ENCODE measurements at places on chromosomes 3 and 15. TPM values are rescaled to one million over a fixed set of nuclear protein-coding genes. Genes with fewer than 3 reads are reported as not detected.

DNA sequence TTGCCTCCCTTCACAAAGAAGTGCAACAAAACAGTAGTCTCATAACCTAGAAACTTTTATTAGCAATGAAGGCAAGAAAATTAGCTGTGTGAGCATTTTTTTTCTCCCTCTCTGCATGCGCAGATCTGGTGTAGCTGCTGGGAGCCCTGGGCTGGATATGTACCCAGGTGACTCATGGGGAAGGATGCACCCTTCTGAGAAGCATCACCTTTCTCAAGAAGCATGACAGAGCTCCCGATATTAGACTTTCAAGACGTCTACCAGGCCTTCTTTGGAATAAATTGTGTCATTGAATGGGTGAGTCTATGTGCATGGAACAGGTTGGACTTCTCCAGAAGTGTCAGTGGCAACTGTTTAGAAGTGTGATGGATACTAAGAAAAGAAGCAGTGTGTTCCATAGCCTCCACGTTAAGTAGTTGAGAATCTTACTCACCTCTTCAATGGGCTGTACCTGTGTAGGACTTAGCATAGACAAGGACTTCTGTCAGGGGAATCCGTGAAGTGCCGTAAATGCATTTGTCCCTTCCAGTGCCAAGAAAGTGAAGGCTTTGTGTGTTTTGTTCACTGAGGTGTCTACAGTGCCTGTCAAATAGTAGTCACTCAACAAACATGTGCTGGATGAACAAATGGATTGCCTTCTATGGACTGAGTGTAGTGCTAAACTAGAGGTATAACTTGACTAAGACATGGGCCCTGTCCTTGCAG lies 47.7 kb upstream of the RASGRP1 start:
- no peak for DNase-seq

ELL3 gene
- 2.1 TPM for polyA plus RNA-seq

GRCh38 chr3:22170370-22170769 lies 419.4 kb upstream of the ZNF385D start:
- no peak for DNase-seq

MST1 gene
- polyA plus RNA-seq = 83.0 TPM

DNA sequence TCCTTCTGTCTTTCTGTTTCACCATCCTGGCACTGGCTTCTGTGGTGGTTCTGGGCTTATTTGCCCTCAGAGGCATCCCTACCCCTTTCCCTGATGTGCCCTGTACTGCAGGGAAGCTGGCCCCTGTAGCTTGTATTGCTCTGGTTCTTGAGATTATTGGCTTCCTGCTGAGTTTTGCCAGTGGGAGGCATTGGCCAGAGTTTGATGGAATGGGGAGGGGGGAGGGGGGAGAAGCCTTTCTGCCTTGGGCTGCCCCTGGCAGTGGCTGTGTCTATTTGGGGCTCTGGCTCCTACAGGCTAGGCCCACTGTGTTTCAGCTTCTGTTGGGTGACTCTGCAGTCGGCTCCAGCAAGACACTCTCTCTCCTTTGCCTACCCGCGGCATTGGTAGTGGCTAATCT lies 41.6 kb upstream of the SEMA6D start:
- no peak for DNase-seq
